Psoas muscle (tissue), 8 donors: ENCODE measurements at places on chromosomes 5 and 9.

DNA sequence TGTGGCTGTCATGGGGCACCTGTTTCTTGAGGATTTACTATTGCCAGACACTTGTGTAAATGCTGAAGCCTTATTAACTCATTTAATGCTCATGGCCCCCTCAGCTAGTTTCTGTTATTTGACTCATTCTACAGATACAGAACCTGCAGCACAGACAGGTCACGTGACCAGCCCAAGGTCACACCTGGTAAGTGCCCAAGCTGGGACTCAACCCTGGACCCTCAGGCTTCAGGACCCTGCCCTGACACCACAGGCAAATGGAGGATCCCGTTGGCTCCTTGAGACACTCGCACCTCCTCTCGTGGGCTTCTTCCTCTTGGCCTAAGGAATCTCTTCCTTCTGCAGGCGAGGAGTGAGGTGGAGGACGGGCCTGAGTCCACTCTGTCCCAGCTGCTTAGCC lies 10.6 kb upstream of the NEURL1B start:
- no peak for DNase-seq

- no peak for DNase-seq
These were observed 149.9 kb upstream of the RUSC2 start for GRCh38 chr9:35340046-35340445.

GRCh38 chr5:145841299-145841698 lies 6.2 kb upstream of the PRELID2 start:
- no peak for DNase-seq

DNA sequence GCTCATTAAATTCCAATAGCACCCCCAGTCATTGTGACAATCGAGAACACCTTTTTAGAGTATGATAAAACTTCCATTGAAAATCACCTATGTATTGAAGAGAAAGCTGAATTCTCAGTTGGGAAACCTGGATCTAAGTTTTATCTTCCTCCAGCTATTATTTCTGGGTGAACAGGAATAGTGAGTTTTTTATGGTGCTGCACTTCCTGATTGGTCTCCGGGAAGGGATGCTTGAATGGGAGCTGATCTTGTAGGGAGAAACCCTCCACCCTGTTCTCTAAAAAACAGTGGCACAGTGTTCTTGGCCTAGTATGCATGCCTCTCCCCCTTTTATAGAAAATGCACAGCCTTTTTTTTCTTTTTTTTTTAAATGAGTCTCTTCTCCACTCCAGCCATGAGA lies 112.2 kb downstream of the ACTBL2 start:
- DNase-seq = no peak

- DNase-seq = no peak
These were observed 51.7 kb downstream of the IRF1 start for GRCh38 chr5:132438917-132439316.

GRCh38 chr5:5373351-5373989 lies 49.0 kb upstream of the ICE1 start:
- DNase-seq = peak; percentile 50

DNA sequence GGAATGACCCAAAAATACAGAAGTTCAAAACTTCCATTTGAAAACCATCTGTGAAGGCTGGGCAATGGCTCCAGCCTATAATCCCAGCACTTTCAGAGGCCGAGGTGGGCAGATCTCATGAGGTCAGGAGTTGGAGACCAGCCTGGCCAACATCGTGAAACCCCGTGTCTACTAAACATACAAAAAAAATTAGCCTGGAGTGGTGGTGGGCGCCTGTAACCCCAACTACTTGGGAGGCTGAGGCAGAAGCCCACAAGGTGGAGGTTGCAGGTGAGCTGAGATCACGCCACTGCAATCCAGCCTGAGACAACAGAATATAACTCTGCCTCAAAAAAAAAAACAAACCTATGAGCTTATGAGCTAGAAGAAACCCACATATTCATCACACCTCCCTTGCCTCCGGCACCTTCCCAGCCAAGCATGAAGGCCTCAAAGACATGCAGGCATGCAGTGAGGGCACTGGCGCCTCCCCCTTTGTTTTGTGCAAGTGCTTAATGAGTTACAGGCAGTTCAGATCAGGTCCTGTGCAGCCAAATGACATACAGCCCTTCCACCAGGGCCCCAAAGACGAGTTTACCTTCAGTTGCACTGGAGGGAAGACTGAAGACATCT lies 9.9 kb downstream of the HNRNPH1 start:
- DNase-seq = no peak

DNA sequence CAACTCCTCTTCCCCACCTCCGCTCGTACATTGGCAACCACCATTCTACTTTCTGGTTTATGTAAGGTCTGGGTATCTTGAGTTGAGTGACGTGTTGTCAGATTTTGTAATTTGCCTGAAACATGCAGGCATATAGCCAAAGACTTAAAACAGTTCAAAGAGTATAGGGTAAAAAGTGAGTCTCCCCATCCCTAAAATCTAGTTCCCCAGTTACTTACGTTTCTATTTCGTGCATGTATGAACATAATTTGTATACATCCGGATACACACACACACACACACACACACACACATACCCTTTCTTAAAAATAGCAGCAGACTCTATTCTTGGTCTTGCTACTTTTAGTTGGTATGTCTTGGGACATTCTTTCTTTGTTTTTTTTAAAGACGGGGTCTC lies 915 bp downstream of the HSDL2 start:
- DNase-seq = no peak

- no peak for DNase-seq
These were observed 76.0 kb upstream of the PIP5K1B start for GRCh38 chr9:68629042-68629441.

GRCh38 chr9:86585422-86586143 lies 231.4 kb upstream of the TUT7 start:
- DNase-seq = no peak

DNA sequence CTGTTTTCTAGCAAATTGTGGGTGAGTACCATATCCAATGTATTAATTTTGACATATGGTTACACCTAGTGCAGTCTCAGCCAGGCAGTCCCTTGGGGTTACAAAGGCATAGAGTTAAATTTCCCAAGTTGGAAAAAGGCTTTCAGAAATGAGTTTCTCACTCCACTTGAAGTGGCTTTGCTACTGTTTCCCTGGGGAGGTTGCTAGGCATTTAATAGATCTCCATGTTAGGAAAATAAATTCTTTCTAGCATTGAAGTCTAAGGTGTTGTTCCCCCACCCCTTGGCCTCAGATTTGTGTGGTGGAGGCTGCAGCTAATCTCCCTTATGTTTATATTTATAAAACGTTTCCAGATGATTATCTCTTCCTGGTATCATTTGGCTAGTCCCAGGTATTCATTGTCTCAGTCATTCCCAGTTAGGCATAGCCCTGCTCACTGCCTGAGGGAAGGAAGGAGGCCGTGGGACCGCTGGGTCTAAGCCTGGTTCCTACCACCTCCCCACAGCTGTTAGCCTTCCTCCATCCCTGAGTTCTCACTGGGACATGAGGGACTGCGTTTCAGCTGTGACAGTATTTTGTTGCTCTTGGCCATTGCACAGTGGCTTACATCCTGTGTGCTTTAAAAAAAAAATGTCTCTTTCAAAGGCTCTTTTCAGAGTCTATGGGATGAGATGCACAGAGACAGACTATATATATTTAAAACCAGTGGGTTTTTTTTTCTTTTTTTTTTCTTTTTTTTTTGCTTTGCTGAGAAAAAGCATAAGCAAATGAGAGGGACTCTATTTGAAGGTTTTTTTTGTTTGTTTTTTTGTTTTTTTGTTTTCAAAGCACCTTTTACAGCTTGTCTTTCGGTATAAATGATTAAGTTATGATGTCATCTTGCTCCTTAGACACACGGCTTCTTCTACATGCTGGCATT lies 121.5 kb downstream of the MAST4 start:
- no peak for DNase-seq

GRCh38 chr9:42388146-42388690 lies 204.8 kb downstream of the SPATA31A6 start:
- DNase-seq = no peak

DNA sequence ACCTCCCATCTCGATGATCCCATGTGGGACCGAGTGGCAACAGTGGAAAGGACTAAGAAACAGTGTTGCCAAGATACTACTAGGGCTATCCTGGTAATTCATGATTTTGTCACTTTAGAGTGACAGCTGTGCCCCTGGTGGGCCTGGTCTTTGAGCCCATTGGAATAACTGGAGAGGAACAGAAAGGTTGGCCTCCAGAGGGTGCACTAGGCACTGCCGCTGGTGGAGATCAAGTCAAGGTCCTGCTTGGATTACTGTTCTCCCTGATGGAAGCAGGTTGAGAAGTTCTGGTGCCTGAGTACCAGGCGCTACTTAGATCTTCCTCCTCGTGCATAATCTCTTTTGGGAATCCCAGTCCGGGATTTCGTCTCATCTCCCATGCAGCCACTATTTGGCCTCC lies 129.6 kb downstream of the SEC61B start:
- no peak for DNase-seq

DNA sequence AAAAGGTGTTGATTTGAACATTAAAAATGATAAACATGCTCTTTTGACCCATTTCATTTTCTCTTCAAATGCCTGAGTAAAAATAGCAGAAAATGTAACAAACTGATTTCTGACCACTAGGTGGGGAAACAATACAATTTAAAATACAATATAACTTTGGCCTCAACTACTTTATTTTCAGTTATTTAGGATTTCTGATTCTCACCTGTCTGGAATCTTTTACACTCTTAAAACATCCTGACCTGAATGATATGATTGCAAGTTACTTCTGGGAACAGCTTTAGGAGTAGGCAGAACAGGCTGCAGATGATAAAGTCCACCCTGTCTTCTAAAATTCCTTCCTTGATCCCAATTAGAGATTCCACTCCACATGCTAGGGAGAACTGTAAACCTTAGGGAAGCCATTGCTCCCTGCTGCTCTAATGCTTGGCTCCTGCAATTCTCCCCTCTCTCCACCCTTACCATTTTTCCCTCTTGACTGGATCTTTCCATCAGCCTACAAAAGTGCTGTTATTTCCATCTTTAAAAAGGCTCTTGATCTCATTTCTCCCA lies 70.3 kb downstream of the FYB1 start:
- DNase-seq = no peak

GRCh38 chr5:139419226-139420192 lies 15.6 kb upstream of the SPATA24 start:
- DNase-seq = no peak

DNA sequence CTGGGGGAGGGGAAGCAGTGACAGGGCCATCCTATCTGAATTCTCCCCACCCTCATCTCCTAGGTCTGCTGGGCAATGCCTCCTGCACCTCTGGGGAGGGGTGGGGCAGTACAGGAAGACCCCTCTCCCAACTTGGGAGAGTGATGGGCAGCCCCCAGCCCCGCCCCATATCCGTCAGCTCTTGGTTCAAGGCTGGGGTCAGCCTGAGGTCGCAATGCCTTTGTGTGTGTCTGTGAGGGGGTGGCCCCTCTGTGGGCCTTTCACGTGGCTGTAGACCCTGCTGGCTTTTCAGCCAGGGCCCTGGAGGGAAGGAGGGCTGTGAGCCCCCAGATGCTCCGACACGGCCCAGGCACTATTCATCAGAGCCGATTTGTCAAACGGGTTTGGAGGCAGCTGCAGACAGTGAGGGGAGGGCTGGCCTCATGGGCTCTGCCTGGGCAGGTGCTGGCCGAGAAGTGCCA lies 49.5 kb upstream of the RNU6ATAC start:
- peak; percentile 46 for DNase-seq

- DNase-seq = peak; percentile 60
These were observed 11.7 kb upstream of the DOLPP1 start for GRCh38 chr9:129068990-129069861.

GRCh38 chr5:78719504-78720219 lies 71.1 kb upstream of the LHFPL2 start:
- no peak for DNase-seq

GRCh38 chr9:126521976-126522590 lies 91.6 kb upstream of the LMX1B start:
- DNase-seq = no peak

GRCh38 chr9:1386420-1386819 lies 336.3 kb downstream of the DMRT2 start:
- no peak for DNase-seq

GRCh38 chr9:133120501-133121197 lies 391 bp downstream of the RALGDS start:
- DNase-seq = no peak

- no peak for DNase-seq
These were observed 21.9 kb downstream of the SEMA4D start for GRCh38 chr9:89475891-89476440.

GRCh38 chr5:158988987-158989730 lies 110.6 kb downstream of the EBF1 start:
- DNase-seq = no peak

- no peak for DNase-seq
These were observed 49.5 kb downstream of the TJP2 start for GRCh38 chr9:69223605-69224004.

DNA sequence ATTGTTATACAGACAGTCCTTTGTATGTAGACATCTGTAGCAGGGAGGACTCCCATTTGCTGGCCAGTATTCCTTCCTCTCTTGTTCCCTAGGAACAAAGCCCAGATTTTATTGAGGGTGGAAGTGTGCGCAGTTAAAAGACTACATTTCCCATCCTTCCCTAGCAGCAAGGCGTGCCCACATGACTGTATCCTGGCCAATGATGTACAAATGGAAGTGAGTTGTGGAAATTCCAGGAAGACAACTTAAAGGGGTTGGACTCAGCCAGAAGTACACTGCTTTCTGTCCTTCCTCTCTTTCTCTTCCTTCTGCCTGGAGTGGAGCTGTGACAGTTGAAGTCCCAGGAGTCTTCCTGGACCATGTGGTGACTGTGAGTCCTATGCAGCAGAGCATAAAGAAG lies 89.0 kb downstream of the HRH2 start:
- no peak for DNase-seq

DNA sequence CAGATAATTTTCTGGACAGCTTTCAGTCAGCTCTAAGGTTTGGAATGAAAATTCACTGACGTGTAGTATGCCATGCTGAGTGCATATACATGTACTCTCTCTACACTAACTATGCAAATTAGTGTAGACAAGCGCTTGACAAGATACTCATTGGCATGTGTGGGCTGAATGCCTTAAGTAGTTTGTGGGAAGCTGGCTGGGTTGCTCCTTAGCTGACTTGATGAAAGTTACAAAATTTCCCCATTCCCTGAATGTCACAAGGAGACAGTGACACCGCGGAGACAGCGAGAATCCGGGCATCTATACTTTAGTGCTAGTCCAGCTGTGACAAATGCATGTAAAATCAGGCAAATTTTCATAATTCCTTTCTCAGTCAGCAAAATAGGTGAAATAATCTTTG lies 51.6 kb upstream of the C5orf46 start:
- DNase-seq = no peak

DNA sequence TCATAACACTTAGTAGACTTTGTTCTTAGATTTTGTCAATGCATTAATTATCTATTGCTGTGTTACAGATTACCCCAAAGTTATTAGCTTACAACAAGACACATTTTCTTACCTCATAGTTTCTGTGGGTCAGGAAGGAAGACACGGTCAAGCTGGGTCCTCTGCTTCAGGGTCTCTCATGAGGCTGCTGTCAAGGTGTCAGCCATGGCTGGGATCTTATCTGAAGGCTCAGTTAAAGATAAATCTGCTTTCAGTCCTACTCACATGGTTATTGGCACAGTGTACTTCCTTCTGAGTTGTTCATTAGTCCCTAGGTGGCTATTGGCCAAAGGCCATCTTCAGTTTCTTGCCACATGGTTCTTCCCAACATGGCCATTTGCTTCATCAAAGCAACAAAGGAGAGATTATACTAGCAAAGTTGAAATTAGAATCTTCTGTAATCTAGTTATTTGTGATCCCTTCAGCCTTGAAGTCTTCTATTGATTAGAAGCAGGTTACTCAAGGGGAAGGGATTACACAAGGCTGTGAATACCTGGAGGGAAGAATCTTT lies 25.2 kb downstream of the TDRD7 start:
- no peak for DNase-seq
